ENCODE measurements at places on chromosomes 7 and 10.

GRCh38 chr10:62643606-62644587, 160.6 kb upstream of the ADO start:
- no peak for DNase-seq

DNA sequence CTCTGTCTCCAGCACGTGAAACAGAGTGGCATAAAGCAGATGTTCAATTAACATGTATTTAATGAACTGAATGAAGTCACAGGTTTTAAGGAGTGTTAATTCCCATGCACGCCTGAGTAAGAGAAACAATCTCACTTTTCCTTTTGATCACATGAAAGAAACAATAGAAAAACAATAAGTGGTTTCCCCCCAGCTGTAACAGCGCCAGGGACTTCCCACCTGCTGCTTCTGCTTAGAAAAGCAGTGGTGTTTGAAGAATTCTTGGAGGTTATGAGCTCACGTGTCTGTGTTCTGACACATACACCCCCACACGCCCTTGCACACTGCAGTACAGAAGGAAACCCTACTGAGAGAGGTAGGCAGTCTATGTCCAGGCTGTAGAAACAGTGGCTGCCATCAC, 51.3 kb upstream of the FRMD4A start:
- DNase-seq: no peak

DNA sequence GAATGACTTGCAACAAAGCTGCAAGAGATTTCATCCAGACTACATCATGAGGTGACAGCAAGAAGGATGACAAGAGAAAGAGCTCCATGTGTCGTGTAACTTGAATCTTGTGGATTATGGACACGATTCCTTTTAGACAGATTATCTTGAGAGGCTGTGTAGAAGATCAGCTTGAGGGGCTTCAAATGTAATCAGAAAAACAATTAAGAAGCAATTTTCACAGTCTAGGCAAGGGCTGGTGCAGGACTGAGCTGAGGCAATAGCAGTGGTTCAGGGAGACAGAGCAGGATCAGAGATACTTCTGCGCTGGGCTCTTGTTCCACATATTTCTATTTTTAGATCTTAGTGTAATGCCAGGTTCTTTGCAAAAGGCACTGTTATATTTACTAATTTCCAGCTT, 253.0 kb upstream of the COBL start:
- no peak for DNase-seq

DNA sequence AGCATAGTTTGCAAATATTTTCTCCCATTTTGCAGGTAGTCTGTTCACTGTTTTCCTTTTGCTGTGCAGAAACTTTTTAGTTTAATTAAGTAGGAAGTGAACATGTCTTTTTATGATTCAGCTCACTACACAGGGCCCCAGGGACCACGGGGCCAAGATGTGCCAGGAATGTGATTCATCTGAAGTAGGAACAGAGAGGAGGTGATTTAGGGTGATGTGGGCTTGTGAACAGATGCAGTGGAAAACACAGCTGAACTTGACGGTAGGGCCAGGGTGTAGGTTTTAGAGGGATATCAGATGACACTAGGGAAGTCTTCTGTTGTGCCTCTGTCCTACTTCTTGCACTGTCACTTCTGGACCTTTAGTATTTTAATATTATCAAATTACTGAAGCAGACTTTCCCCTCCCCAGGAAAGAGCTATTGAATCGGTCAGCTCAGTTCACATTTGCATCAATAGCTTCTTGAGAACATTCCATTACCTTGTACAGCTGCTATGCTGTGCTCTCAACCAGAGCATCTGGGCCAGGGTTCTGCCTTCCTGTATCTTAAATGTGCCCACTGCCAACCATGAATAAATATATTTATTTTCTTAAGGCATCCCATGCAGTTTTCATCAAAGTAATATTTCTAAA, 96.9 kb downstream of the OSBPL3 start:
- DNase-seq: peak; percentile 46

GRCh38 chr10:14658331-14659127, 116.2 kb downstream of the FAM107B start:
- DNase-seq: no peak

DNA sequence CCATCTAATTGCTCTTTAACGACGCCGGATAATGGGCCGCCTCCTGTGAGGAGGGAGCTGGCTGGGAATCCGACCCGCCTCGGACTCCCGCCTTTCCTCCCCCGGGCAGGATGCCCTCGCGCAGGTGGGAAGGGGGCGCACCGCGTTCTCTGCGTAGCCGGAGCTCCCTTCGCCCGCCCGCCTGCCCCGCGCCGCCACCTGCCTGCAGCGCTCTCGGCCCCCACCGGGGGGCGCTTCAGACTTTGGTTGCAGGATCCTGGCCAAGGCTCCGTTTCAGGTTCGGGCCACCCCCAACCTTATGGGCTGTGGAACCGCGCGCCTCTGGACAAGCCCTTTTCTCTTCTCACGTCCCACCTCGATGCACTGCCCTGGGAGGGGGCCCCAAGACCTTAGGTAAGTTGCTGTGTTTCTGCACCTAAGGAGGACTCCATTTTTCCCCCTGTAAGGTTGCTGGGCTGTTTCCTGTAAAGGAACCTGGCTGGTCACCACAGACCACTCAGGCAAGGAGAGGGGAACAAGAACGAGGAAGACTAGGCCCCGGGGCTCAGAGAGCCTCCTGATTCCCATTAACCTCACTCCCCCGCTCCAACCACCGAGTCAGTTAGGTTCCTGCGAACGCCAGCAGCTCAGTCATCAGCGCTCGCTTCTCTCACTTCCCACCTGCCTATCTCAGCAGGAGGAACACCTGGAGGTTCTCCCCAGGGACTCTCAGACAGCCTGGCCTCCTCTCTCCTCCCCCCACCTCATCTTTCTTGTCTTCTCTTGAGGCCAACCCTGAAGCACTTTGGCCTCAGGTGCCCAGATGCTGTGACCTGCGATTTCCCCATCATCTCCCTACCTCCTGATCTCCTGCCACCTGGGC, 11.3 kb upstream of the KAZALD1 start:
- DNase-seq: no peak

GRCh38 chr7:117666031-117666430, 186.2 kb downstream of the CFTR start:
- no peak for DNase-seq

DNA sequence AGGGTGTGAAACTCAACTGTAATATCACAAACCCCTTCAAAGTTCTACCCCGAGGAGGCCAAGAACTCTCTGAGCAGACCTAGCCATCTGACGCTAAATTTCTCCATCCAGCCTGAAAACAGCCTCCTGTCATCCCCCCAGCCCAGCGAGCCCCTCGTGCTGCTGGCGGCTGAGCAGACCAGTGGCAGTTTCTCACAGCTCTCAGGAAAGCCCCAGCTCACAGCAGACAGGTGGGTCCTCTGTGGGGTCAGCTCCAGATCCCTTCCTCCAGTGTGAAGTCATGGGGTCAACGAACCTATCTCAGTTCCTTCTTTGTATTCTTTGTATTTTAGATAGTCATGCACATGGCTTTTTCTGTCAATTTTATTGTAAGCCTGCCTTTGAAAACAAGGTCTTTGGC, 7.8 kb downstream of the GARIN1A start:
- no peak for DNase-seq

GRCh38 chr7:117962366-117962994, 89.2 kb upstream of the CTTNBP2 start:
- no peak for DNase-seq

- no peak for DNase-seq
Measured at GRCh38 chr10:132704008-132704814, 81.7 kb downstream of the NKX6-2 start.

GRCh38 chr10:15353471-15354017, 17.5 kb downstream of the FAM171A1 start:
- DNase-seq: no peak

DNA sequence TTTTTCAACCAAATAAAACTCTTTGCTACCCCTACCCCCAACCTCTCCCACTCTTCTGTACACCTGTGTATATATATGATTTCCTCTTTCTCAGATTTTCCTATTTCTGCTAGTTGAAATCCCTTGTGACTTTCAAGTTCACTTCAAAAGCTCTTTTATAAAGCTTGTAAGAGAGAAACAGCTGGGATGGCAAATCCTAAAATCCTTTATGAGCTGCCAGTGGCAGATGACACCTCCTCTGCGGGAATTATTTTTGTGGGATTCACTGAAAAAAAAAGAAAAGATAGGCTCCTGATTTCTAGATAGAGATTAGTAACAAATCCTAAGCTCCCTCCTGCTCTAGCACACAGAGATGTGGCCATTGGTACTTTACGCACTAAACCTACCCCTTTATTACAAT, 92.9 kb downstream of the AHR start:
- DNase-seq: no peak

DNA sequence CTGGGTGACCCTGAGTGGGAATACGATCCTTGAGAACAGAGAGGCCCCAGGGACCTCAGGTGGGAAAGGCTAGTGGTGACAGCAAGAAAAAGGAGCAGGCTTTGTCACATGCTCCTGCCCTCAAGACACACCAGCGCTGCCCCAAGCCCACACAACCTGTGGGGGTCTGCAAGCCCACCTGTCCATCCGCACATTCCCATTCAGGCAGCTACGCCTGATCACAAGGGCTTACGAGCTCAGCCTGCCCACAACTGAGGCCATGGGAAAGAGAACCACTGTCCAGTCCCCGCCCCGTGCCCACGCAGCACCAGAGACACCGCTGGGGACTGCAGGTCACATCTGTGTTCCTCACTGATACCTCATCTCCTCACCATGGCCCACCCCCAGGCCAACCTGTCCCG, 26.7 kb downstream of the EBF3 start:
- DNase-seq: no peak

DNA sequence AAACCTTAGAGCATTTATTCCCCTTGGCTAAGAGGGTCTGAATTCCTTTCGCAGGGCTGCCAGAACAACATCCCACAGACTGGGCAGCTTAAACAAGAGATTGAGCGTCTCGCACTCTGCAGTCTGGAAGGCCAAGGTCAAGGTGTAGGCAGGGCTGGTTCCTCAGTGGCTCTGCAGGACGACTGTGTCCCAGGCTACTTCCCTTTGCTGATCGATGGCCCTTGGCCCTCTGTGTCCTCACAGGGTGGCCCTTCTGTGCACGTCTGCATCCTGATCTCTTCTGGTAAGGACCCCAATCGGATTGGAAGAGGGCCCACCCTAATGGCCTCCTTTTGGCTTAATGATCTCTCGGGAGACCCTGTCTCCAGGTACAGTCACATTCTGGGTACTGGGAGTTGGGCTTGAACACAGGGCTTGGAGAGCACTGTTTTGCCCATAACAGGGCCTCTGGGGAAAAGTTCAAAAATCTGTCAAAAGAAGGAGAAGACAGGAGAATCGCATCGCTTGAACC, 35.1 kb upstream of the DNAJB6 start:
- DNase-seq: no peak
